ENCODE measurements at places on chromosomes 13 and 19. TPM values are rescaled to one million over a fixed set of nuclear protein-coding genes. Genes with fewer than 3 reads are reported as not detected.

- peak; percentile 18 for DNase-seq
Measured at GRCh38 chr13:50608370-50608769, 235.1 kb downstream of the DLEU7 start.

Gene ZNF528
- total RNA-seq: 7.5 TPM

Gene NLRP11
- not detected for total RNA-seq

DNA sequence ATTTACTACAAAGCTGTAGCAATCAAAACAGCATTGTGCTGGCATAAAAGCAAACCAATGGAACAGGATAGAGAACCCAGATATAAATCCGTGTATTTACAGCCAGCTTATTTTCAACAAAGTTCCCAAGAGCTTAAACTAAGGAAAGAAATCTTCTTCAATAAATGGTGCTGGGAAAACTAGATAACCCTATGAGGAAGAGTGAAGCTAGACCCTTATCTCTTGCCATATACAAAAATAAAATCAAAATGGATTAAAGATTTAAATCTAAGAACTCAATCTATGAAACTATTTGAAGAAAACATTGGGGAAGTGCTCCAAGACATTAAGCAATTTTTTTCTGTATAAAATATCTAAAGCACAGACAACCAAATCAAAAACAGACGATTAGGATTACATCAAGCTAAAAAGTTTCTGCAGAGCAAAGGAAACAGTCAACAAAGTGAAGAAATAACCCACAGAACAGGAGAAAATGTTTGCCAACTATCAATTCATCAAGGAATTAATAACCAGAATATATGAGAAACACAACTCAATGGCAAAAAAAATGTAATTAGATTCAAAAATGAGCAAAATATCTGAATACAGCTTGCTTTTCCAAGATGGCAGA, 480.7 kb downstream of the LMO7 start:
- no peak for DNase-seq

- DNase-seq: no peak
Measured at GRCh38 chr13:44403461-44404056, 29.9 kb downstream of the SERP2 start.

GRCh38 chr19:31693131-31693932, 344.1 kb upstream of the TSHZ3 start:
- DNase-seq: no peak

DNA sequence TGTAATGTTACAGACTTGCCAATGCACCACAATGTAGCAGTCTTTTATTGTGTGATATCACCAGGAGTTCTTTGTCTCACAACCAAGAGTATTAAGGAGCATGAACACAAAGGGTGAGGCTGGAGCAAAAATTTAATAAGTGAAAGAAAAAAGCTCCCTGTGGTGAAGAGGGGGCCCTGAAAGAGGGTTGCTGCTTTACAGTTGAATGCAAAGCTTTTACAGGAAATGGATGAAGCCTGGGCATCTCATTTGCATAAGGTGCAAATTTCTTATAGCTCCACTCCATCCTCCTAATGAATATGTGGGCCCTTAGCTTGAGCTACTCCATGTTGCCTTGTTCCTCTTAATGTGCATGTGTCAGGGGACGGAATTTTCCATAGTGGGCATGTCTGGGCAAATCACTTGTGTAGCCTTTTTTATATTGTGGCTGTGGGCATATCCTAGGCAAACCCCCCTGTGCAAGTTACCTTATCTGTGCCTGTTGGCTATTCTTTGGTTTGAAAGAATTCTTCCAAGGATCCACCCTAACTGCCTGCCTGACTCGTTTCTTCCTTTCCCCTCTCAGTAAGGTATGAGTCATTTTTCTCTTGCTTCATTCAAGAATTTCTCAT, 45.3 kb upstream of the TRPC4 start:
- peak; percentile 11 for DNase-seq

Gene PTPRS
- 125 TPM for total RNA-seq

DNA sequence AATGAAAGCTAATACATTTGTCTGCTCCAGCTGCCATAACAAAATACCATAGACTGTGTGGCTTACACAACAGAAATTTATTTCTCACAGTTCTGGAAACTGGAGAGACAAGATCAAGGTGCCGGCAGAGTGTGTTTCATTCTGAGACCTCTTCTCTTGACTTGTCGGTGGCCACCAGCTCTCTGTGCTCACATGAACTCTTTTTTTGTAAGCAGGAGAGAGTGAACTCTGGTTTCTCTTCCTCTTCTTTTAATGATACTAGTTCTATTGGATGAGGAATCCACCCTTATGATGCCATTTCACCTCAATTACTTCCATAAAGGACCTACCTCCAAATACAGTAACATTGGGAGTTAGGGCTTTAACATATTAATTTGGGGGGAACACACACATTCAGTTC, 11.7 kb downstream of the KCTD12 start:
- DNase-seq: no peak

- peak; percentile 28 for DNase-seq
Measured at GRCh38 chr19:35090506-35091214, 25.0 kb upstream of the FXYD3 start.

GRCh38 chr13:54845351-54845965, 1816.8 kb downstream of the OLFM4 start:
- DNase-seq: no peak

Gene SERPINE3
- not detected for total RNA-seq

Gene JAK3
- total RNA-seq: 1.8 TPM

DNA sequence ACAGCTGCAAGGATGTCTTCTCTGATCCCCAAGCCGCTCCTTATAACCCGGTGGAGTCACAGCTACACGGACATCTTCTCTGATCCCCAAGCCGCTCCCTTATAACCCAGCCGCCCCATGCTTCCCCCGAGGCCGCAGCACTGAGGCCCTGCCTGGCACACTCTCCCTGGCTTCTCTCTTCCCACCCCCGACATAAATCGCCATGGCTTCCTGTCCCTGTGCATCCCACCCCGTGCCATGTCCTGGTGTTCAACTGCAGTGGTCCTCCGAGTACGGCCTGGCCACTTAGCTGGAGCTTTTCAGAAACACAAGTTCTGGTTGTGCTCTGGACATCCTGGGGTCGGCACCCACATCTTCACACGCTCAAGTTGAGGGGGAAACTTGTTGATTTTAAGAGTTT, 60.4 kb downstream of the RASA3 start:
- no peak for DNase-seq

DNA sequence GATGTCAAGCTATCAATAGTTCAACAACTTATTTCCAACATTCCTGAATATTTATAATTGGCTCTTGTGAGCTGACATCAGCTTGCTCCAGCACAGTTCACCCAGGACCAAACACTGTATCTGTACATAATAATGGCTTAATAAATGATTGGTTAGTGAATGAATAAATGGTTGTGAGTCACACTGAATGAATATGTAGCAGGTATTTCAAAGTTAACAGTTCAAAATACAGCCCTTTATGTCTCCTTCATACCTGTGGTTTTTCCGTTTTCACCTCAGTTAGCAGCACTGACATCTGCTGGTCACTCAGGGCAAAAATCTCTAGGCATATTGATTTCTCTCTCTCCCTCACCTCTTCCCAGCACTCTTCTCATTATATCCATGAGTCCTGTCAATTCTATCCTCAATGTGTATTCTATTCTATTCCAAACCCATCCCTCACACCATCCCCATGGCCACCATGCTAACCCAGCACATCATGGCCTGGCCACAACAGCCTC, 76.3 kb downstream of the PEG3 start:
- no peak for DNase-seq

GRCh38 chr19:2474232-2475017, 1.5 kb upstream of the GADD45B start:
- peak; percentile 79 for DNase-seq

GRCh38 chr13:73718246-73718645, 416.0 kb downstream of the KLF12 start:
- DNase-seq: no peak

DNA sequence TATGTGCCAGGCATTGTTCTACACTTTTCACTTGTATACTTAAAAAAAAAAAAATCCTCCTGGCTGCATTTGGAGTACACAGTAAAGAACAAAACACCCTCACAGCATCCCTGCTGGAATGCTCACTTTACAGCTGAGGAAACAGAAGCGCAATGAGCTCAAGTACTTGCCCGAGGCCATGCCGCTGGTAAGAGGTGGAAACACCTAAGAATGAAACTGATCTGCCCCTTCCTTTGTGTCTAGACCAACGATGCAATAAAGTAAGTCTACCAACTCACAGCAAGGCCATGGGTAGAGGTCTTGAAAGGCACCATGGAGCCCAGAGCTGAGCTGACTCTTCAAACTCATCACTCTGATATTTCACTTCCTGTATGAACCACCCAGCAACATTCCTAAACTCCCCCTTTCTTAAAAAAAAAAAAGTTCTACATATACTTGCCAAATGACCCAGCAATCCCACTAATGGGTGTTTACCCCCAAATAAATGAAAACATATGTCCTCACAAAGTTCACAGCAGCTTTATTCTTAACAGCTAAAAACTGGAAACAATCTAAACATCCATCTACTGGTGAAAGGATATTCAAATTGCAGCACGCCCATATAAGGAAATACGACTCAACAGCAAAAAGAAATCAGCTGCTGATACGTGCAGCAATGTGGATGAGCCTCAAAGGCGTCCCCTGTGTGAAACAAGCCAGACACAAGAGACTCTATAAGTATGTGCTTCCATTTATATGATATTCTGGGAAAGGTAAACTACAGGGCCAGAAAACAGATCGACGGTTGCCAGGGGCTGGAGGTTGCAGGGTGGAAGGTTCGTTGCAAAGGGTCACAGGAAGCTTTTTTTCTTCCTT, 236.6 kb upstream of the MAB21L1 start:
- peak; percentile 39 for DNase-seq

DNA sequence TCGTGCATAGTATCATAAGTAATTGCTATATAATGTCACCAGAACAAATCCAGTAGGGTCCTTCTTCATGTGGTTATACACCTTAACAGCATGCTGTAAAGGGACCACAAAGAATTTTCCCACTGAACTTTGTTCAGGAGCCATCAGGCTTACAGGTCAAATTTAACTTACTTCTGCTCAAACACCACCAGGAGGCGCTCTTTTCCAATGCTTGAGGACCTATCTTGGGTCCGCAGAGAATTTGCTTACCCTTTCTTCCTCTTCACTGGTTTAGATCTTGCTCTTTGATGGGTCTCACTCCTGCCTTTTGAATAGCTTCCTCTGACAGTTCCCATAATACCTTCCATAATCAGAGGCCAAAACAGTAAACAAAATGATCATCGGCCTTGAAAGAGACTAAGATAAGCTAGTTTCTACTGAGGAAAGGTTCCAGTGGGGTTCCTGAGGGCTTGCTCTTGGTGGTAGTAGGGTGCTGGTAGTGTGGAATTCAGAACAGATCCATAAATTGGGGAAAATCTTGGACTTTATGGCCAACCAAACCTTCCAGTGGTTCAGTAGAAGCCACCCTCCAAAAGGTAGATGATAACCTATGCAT, 37.4 kb downstream of the SCGB2B2 start:
- peak; percentile 20 for DNase-seq

Gene ACOD1
- not detected for total RNA-seq

DNA sequence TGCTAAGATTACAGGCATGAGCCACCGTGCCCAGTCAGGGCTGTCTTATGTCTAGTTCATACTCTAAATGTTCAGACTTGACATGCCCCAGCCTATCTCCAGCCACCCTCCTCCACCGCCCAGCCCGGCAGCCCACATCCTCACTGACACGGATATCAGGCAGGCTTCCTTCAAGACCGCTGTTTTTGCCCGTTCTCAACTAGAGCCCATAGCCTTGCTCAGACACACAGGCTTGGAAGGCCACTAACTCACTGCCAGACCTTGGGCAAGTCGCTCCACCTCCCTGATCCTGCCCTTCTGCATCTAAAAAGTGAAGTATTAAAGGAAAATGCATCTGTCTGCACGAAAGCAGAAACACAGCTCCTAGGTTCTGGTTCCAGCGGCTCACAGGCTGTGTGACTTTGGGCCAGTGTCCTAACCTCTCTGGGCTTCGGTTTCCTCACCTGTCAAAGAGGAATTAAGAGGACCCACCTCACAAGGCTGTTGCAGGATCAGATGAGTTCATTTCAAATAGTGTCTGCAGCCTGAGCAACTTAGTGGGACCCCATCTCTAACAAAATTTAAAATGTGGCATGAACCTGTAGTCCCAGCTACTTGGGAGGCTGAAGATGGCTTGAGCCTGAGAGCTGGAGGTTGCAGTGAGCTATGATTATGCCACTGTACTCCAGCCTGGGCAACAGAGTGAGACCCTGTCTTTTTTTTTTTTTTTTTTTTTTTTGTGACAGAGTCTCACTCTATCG, 14.5 kb upstream of the CERS4 start:
- no peak for DNase-seq

- DNase-seq: no peak
Measured at GRCh38 chr13:111663953-111664421, 343.5 kb downstream of the TEX29 start.

Gene SLC25A41
- 0.55 TPM for total RNA-seq

GRCh38 chr13:32093006-32093405, 61.4 kb downstream of the FRY start:
- DNase-seq: no peak

- no peak for DNase-seq
Measured at GRCh38 chr13:23758798-23759527, 130.2 kb downstream of the MIPEP start.

DNA sequence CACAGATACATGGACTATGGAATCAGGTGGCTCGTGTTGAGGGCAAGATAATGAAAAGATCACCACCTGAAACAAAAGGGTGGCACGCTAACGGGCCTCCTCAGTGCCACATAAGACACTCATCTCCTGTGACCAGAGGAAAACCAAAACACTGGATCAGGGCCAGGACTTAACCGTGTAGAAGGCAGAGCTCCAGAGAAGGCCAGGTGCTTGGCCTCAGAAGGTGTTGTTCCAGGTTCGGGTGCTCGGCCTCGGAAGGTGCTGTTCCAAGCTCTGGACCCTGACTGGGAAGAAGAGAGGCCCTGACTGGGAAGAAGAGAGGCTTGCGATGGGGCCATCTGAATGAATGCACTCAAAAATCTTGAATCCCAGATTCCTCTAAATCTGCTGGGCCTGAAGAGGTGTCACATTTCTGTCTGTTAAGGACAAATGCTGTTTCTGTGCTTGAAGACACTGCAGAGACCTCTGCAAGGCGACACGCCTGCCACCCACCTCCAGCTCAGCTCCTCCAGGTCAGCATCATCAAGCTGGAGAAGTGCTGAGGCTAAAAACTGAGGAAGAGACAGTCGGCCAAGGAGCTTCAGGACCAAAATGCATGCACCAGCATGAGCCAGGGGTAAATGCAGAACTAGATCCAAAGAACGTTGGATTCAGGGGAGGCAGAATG, 2.7 kb upstream of the RASA3 start:
- DNase-seq: no peak

Gene ZNF574
- 20.0 TPM for total RNA-seq

DNA sequence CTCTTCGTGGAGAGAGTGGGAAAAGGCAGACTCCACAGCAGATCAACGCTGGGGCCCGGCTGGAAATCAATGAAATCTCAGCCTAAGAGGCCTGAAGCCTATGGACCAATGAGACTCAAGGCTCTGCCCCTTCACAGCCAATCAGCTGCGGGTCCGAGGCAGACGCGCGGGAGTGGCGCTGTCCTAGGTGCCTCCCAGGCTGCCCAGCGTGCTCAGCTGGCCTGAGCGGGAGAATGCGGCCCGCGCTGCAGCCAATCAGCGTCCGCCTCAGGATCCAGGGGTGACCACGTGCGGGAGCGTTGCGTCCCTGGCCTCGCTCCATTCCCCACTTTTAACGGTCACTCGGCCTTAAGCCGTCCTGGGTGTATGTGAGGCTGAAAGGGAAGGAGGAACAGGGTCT, at the start of gene ZBTB32:
ZBTB32 (plus strand) TSS at position 341 of the 400 bp plus-strand sequence. CDS start 10,069 bp downstream, outside the sequence.
- DNase-seq: peak; percentile 46

- no peak for DNase-seq
Measured at GRCh38 chr13:31264151-31264550, 64.4 kb downstream of the B3GLCT start.

Gene IL17D
- total RNA-seq: 1.9 TPM
